Right hindlimb (tissue), 1 donor: ENCODE measurements at places on chromosomes 1 and 21.

GRCh38 chr1:242425232-242425631 is 99.3 kb downstream of the PLD5 start:
- DNase-seq = no peak

DNA sequence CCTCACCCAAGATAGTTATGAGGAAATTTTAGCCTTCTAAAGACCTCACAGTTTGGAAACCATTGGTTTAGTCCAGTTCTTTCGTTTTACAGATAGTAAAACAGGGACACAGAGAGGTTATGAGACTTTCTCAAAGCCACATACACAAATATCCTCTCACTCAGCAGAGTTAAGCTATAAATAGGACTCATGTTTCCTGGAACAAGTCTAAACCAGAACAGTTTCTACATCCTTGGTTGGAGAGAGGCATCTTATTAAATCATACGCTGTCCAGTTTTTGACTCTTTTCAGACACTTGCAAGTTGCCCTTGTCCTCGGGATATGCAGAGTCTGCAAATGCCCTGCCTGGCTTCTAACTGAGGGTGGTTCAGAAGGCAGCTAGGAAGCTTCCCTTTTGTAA is 462.1 kb upstream of the DEPDC1 start:
- DNase-seq = no peak

- DNase-seq = no peak
Measured at GRCh38 chr1:26994787-26995517, 1.5 kb downstream of the TRNP1 start.

GRCh38 chr1:69540052-69540451 is 27.7 kb upstream of the LRRC7 start:
- DNase-seq = no peak

- no peak for DNase-seq
Measured at GRCh38 chr1:96464991-96465390, 256.6 kb upstream of the PTBP2 start.

- DNase-seq = no peak
Measured at GRCh38 chr1:90273241-90273774, 278.4 kb downstream of the ZNF326 start.

DNA sequence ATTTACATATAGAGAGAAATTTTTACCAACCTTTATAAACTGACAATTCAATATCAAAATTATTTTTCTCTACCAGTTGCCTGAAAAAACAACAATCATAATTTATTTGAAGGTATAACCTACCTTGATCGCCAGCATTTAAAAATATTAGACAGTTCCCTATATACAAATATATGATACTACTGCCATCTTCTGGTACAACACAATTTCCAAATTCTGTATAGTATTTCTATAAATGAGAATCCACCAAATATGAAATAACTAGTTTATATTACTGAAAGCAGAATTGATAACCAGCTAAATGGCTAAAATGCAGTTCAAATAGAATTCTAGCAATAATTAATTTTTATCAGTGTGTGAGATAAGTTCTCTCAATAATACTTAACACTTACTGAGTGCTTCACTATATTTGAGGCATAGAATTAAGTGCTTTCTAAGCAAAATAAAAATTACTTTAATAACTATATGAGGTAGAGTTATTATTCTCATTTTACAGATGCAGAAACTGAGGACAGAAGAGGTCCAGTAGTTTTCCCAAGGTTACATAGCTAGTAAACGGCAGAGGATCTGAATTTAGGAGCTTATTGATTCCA is 75.6 kb downstream of the PIGK start:
- DNase-seq = no peak

DNA sequence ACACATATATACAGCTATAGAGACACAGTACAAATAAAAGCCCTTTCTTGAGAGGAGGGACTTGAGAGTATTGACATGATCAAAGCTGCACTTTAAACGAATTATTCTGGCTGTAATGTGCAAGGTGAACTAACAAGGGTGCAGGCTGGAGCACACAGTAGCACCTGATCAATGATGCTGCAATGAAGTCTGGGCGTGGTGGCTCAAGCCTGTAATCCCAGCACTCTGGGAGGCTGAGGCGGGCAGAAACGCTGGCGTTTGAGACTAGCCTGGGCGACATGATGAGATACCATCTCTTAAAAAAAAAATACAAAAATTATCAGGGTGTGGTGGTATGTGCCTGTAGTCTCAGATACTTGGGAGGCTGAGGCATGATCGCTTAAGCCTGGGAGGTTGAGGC is 14.1 kb upstream of the CTH start:
- no peak for DNase-seq

DNA sequence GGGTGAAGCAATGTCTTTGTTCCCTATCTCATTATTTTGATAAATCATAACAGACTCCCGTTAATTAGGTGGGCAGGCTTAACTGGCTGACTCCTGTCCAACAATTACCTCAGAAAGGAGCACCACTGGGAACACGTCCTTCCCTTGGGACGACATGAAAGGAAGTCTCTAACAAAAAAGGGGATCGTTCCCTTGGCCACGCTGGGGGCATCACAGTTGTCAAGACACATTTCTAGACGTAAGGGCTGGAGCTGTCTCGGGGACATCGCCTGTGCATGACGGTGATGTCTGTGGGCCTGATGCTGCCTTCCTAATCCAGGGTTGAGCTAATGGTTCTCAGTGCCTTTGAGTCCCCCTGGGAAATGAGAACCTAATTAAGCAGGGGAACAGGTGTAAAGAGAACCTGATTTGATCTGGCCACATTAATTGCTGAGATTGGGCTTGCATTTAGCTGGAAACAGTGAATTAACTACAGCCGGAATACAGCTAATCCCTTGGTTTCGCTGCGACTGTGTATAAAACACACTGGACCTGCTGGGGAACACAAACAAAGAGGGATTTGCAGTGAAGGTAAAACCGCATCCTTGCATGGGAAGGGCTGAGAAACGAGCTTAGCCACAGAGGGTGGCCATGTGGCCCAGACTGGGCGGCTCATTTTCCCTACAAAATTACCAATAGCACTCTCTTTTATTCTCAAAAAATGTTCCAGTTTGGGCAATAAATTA is 111.8 kb downstream of the MRPS6 start:
- DNase-seq = no peak

GRCh38 chr1:159964144-159964543 is 10.1 kb upstream of the SLAMF9 start:
- DNase-seq = no peak

DNA sequence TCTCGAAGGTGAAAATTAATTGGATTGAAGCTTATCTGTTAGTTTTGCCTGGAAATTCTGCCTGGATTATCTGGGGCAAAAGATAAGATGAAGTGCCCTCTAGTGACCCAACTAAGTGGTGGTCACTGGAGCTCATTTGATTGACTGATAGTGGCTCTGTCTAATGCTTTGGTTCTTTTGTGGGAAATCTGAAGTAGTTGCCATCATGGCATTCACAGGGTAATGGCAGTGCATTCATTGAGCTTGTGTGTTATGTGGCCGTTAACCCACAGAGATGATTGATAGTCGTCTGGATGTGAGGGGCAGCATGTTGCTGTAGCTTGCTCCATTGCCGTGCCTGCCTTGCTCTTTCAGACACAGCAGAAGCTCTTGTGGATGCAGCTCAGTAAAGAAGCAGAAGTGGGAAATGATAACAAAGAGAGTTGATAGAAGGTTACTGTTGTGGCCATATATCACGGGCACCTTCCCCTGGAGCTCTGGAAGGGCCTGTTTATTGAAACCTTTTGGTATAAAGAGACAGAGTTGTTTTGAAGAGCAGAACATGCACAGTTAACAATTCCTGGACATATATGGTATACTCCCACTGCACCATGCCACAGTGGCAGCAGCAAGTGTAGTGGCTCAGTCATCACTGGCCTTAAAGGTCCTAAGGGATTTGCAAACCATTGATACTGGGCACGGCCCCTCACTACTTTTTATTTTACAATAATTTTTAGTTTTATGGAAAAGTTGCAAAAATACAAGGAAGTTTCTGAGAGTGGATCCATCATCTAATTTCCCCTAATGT is 42.0 kb downstream of the CXADR start:
- DNase-seq = no peak

DNA sequence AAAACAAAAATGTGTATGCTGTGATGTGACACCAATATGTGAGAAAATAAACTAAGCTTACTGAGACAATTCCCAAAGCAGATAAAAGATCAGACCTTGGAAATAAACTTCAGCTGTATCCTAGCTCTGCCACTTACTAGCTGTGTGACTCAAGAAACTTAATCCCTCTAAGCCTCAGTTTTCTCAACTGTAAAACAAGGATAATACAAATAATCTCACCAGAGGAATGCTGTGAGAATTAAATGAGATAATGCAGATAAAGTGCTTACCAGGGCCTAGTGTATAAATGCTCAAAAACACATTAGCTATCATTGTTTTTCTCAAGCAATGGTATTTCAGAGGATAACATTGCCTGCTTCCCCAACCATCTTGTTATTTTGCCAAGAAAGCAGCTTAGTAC is 2.1 kb downstream of the HEATR1 start:
- no peak for DNase-seq

GRCh38 chr1:220552672-220553260 is 24.8 kb downstream of the MARK1 start:
- no peak for DNase-seq

- DNase-seq = no peak
Measured at GRCh38 chr1:38657207-38657840, 202.2 kb downstream of the RRAGC start.

GRCh38 chr1:170594066-170594626 is 62.2 kb downstream of the GORAB start:
- DNase-seq = no peak

DNA sequence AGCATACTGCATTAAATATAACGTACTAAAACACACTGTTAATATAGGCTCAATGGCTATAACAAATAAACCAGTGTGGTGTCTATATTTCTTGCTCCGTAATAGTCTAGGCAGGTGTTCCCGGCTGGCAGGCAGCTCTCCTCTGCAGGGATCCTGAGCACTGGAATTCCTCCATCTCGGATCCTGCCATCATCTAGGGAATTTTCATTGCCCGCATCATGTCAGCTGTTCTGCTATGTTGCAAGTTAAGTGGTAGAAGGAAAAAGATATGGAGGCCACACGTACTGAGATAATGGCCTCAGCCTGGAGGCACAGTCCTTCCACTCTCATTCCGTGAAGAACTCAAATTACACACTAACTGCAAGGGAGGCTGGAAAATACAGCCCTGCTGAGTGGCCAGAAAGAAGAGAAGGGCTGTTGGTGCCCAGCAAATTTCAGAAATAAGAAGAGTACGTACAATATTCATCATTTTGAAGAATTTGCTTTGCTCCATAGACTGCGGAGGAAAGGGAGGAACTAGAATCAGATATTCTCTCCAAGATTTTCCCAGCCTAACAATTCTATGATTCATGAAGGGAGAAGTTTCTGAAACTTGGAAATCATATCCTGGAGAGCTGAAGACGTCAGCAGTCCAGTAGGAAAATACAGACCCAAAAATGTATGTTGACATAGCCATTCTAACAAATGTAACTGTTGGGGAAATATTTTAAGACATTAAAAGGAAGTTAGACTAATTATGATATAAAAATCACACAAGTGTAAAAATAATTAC is 263.3 kb downstream of the MRPL39 start:
- no peak for DNase-seq
